ENCODE measurements at places on chromosomes 6 and 20.

DNA sequence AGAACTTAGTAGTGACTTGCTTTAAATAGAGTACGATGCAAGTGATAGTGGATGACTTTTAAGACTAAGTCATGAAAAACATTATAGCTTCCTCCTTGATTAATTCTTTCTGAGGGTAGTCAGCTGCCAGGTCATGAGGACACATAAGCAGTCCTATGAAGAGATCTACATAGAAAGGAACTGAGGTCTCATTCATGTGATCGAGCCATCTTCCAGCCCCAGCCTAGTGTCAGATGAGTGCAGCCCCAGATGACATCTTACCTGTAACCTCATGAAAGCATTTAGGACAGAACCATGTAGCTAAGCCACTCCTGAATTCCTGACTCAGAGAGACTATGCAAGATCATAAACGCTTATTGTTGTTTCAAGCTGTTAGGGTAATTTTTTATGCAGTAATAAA lies 67.7 kb downstream of the AK9 start:
- DNase-seq: no peak

DNA sequence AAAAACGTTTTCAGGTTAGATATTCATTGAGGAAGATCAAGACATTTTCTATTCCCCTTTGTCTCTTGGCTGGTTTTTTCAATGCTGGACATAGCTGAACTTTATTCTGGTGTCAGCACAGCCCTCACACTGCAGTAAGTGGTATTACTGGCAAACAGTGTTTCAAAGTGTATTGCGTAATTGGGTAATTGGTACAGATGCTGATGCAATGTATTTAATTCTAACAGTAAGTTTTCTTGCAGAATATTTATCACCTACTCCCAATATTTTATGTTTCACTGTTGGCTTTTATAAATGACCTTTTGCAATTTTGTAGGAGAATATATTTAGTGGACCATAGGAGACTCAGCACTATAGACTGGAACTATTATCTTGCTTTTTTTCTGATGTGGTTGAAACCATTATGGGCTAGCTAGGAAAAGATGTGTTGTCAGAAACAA lies 287.6 kb upstream of the SOX4 start:
- no peak for DNase-seq

- no peak for DNase-seq
These were observed 343.5 kb upstream of the MANEA start for GRCh38 chr6:95233879-95234278.

DNA sequence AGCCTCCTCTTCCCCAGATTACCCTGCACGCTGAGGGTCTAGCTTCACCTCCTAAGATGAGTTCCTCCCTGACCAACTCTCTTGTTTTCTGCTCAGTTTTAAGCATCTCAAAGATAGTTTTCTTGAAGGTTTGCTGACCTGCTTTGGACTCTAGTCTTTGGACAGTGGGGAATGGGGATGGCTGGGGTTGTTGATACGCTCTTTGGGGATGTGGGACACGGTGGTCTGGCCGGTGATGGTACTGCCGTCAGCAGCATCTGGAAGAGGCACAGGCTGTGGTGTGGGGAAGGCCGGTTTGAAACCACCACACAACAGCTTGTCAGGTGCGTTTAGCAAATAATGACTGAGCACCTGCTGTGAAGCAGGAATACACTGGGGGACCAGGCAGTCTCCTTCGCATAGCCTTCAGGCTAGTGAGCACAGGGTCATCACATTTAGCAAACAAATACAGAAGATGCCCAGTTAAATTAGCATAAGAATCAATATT lies 94.1 kb downstream of the TMEM242 start:
- DNase-seq: peak; percentile 55
